Stimulated activated CD4-positive, alpha-beta T cell treated with anti-CD3 and anti-CD28 coated beads, Interleukin-1b, Interleukin-23, amount 100 ng/mL, for 1 hour (primary cell): ENCODE measurements at places on chromosomes 7 and 10.

- no peak for DNase-seq
Measured at GRCh38 chr7:108459922-108460551, 3.8 kb upstream of the NRCAM start.

GRCh38 chr7:43211693-43212092 lies 99.2 kb downstream of the HECW1 start:
- no peak for DNase-seq

- no peak for DNase-seq
Measured at GRCh38 chr7:88329532-88330463, 23.1 kb upstream of the STEAP4 start.

- DNase-seq, result no peak
Measured at GRCh38 chr10:110818311-110819256, 53.1 kb upstream of the PDCD4 start.

- no peak for DNase-seq
Measured at GRCh38 chr7:54967377-54967776, 51.4 kb upstream of the EGFR start.

- no peak for DNase-seq
Measured at GRCh38 chr10:3425261-3425660, 252.7 kb upstream of the PITRM1 start.

DNA sequence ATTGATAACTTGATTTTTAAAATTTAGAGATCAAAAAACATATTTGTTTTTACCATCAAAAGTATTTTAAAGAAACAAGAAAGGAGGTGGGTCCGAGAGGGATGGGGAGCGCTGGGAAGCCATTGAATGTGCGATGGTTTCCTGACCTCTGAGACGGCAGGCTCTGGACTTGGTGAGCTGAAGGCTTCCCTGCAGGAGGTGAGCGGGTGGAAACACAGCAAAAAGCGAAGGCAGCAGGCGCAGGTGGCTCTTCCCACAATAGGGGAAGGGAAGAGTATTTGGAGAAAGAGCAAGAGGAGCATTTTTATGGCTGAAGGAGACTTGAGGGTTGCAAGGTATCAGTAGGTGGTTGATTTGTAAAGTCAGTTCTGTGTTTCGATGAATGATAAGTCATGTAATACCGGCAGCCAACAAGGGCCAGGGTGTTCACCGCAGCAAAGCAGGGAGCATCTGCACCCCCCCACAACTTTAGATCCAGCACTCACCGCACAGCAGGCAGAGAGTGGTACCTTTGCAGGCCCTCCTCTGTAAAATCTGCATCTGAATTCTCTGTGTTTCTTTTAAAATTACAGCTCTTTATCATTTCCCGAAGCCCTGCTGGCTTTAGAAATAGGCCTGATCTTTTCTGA lies 10.5 kb downstream of the C10orf53 start:
- no peak for DNase-seq

DNA sequence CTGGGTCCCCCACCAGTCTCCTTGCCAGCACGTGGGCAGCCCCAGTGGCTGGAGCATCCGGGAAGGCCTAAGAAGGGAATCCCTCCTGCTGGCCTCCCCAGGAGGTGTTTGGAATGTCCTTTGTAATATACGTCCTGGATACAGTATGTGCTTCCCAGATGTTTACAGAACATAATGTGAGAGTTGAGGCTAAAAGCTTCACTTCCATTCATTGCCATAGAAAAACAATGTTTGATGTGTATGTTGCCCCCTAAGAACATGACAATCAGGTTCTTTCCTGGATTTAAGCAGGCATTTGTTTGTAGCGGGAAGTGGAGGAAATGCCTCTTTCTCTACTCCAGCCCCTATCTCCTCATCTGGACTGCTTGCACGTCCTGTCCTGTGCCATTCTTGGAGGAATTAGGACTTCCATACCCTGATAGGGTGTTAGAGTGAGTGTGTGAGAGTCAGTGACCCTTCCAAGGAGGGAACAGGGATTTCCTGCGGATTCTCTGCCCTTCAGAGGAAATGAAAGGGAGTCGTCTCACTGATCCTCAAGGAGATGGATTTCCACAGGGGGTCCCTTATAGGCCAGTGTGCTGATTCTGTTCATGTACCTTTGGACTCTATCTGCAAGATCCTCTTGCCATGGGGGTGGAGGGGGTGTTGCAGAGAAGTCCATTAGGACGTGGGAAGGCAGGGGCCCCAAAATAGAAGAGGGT lies 1.2 kb downstream of the IGFBP1 start:
- no peak for DNase-seq

DNA sequence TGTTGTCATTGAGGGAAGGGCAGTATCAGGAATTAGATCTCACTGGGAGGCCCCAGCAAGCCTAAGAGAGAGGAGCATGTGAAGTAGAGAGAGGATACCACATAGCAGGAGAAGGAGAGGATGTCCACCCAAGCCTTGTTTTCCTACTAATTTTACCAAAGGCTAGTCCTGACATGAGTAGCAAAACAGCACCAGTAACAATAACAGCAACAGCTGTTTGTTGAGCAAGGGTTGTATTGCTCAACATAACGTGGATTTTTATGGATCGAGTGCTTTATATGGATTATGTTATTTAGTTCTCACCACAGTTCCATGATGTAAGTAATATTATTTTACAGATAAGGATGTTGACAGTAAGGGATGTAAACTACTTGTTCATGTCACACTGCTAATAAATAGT lies 135.2 kb upstream of the DLX6 start:
- DNase-seq, result no peak

DNA sequence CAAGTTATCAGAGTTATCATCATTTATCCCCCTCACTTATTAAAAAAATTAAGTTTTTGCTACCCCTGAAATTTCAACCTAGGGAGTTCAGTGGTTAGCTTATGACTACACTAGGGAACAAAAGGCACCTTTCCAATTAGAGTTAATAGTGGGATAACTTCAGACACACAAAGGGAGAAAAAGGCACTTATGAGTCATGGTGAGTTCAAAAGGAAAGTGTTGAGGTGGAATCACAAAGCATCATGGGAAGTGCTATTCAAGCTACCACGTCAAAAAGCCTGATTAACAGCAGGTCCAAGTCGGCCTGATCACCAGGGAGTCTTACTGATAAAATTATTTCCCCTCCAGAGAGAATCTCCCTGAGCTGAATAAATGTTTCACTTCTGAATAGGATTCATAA lies 165.7 kb downstream of the C7orf25 start:
- no peak for DNase-seq

- no peak for DNase-seq
Measured at GRCh38 chr7:134067164-134067563, 60.0 kb upstream of the LRGUK start.

DNA sequence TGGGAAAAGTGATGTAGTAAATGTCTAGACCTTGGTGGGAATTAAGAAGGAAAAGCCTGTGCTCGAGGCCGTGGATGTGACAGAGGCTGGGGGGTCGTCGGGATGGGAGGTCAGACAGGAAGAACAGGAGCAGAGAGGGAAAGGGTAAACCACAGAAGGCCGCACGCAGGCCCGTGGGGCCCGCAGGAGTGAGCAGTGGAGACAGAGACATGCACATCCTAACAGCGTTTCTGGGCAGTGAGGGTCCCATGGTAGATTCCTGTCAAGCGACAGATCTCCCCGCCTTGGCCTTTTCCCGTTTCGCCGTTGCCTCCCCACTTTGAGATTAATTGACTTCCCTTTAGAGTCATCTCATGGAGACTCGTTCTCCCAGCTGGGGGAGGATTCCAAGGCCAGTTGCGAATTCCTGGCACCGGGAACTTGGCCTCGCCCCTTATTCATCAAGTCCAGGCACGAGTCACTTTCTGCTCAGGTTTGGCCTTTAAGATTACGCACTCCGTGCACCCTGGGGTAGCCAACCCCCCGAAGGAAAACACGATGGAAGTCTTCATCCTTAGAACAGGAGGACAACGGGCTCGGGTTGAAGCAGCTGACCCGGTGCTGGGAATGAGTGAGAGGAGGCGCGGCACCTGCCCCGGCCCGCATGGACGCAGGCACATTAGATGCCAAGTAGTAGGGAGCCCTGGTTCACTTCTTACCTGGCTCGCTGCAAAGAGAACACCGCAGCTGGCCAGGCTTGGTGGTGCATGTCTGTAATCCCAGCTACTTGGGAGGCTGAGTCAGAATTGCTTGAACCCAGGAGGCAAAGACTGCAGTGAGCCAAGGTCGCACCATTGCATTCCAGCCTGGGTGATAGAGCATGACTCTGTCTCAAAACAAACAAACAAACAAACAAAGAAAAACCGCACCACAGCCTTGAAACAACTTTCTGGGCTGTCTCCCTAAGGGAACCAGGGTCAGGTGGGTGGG lies 315.2 kb upstream of the SHH start:
- DNase-seq, result no peak

GRCh38 chr7:106126170-106126938 lies 14.2 kb upstream of the SYPL1 start:
- no peak for DNase-seq

- no peak for DNase-seq
Measured at GRCh38 chr7:29434380-29434768, 129.3 kb upstream of the PRR15 start.

- no peak for DNase-seq
Measured at GRCh38 chr10:116183733-116184511, 89.1 kb downstream of the GFRA1 start.

- no peak for DNase-seq
Measured at GRCh38 chr7:111855161-111855841, 293.0 kb upstream of the IMMP2L start.

DNA sequence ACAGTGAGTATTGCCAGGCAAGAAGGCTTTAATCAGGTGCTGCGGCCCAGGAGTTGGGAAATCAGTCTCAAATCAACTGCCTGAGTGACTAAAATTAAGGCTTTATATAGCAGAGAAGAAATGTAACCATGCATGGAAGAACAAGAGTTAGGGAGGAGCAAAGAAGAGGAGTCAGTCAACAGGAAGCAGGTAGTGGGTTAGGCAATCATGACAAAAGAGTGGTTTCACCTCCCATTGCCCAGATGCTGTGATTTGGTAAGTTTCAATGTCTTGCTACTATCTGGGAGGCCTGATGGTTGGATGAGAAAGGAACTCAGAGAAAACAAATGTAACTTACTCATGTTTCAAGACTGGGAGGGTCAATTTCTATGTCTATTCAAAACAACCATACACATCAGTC lies 998.3 kb downstream of the GATA3 start:
- DNase-seq, result no peak

GRCh38 chr10:11783558-11783865 lies 39.6 kb upstream of the PROSER2 start:
- no peak for DNase-seq

DNA sequence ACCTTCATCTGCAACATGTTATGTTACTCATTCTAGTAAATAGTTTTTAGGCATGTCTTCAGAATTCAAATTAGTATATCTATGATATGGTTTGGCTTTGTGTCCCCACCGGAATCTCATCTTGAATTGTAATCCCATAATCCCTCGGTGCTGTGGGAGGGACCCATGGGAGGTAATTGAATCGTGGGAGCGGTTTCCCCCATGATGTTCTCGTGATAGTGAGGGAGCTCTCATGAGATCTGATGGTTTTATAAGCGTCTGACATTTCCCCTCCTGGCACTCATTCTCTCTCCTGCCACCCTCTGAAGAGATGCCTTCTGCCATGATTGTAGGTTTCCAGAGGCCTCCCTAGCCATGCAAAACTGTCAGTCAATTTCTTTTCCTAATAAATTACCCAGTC lies 20.4 kb upstream of the GPR37 start:
- no peak for DNase-seq

GRCh38 chr7:95875519-95875918 lies 103.2 kb downstream of the DYNC1I1 start:
- no peak for DNase-seq

- no peak for DNase-seq
Measured at GRCh38 chr10:108327706-108328105, 1163.2 kb upstream of the SORCS1 start.

DNA sequence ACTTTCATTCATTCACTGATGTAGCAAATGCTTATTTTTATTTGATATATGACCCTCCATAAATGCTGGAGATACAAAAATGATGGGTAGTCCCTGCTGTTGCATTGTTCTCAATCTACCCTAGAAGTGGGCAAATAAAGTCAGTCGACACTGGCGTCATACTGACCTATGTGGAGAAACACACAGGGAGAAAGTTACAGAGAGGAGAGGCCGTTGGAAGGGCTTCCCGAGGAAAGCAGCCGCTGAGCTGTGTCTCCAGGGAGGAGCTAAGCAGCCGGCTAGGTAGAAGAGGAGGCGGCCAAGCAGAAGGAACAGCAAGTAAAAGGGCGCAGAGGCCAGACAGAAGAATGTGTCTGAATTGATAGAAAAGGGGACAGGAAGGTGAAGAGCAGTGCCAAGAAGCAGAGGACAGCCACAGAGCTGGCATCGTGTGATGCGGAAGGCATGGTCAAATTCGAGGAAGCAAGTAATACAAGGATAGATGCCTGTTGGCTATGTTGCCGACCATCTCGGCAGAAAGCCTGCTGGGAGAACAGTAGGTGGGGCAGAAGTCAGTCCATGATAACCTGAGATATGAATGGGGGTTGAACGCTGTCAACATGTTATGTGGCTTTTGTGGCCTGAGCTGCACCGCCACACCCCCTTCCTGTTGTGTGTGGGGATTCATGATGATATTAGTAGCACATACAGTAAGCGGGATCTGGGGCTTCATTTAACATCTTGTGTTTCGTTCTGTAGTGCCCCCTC lies 25.9 kb downstream of the ST8SIA6 start:
- no peak for DNase-seq

DNA sequence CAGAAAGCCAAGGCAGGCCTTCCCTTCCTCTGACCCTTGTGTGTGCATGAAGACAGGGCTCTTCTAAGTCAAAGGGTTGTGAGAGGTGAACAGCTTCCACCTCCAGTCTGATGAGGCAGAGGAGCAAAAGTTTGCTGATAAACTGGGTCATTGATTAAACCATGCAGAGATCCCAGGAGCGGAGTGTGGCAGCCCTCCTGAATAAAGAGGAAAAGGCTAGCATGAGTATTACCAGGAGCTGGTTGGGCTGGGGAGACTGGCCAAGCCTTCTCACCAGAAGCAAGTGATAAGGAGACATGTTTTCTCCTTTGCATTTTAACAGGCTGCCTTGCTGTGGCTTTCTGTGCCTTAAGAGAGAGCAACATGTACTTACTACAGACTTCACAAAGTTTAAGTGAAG lies 10.2 kb downstream of the LMOD2 start:
- no peak for DNase-seq

DNA sequence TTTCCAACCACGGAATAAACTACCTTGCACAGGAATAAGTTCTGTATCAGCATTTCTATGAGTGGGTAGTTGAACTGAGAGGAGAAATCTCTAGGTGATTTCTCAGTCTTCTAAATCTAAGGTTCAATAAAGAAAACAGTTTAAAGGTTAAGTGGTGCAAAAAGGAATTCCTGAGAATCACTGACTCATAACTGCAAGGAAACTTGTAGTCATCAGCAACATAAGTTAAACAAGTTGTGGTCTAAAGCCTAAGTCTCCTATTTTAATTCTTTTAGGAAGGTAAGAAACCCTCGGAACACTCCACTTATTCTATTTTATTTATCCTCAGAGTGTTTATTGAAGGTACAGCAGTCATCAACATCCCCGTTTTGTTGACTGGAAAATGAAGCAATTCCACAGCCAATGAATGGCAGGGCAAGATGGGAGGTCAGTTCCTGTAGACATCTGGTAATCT lies 92.4 kb upstream of the PIK3CG start:
- no peak for DNase-seq

- no peak for DNase-seq
Measured at GRCh38 chr10:119029613-119030420, at the start of gene NANOS1. TSS of gene NANOS1 (plus strand) at chr10:119029714. CDS start at chr10:119029802, 88 bp downstream.
